ENCODE measurements at places on chromosomes 5 and 9.

- no peak for DNase-seq
Measured at GRCh38 chr9:123616707-123617106, 260.7 kb downstream of the CRB2 start.

DNA sequence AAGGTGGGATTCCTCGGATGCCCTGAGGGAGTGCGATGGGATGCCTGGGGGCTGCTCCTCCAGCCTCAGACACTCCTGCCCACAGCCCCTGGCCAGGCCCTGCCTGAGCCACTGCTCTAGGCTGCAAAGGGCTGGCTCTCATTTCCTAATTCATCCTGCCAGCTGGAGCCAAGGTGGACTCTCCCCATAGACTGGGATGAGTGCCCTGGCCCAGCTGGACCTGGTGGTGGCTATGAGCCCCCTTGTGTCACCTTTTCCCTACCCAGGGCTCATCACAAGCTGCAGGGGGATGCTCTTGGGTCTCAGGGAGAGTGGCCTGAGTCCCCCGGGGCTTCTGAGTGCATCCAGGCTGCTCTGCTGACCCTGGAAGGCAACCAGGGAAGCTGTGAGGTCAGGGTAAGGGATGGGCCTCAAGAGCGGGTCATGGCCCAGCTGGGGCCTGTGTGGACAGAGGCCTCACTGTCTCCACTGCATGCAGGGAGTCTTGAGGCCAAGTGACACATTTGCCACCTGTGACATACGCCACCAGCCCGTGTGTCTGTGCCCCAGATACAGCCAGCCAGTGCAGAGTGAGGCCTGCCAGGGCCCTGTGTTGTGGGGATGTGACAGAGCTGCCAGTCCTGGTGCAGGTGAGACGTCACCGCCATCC, 102.7 kb upstream of the IER5L start:
- no peak for DNase-seq

DNA sequence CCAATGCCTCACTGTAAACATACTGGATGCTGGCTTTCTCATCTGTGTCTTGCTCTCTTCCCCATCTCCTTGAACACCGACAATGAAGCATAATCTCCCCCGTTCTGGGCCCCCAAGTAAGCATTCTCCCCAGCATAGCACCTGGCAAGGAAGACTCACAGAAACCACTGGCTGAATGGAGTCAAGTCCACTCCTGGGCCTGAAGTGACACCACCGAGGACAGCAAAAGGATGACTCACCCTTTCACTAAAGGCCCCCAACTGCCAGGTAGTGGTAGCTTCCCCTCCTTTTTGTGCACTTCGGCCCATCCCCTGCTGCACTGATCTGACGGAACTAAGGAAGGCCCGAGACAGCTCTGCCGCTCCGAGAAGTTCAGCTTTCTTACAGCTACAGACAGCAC, 9.4 kb downstream of the VDAC1 start:
- no peak for DNase-seq

DNA sequence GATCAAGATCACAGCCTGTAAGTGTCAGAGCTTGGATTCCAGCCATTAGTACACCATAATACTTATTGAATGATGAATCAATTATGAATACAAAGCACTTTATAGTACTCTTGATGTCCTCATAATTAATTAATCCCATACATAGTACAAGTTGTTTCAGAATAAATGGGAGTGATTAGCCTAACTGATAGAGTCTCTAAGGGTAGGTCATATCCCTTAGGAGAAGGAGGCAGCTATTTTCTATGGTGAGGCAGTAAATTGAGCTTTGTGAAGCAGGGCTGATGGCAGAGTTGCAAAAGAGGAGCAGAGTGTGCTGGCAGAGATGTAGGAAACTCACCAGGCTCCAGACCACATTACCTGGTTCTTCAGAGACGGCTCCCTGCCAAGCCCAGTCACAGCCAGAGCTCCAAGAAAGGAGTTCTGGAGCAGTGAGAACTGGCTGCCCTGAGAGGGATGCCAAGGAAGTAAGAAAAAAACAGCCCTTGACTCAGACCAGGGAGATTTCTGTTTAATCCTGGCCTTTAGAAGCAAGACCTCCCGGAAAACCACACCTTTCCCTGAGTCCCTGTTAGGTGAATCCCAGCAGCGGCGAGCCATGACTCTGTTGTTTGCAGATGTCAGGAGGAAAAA, 112.9 kb downstream of the SH3TC2 start:
- DNase-seq: no peak

GRCh38 chr5:493119-493701, 31.0 kb downstream of the SLC9A3 start:
- DNase-seq: no peak

- no peak for DNase-seq
Measured at GRCh38 chr9:32468740-32469139, 57.3 kb downstream of the RIGI start.

DNA sequence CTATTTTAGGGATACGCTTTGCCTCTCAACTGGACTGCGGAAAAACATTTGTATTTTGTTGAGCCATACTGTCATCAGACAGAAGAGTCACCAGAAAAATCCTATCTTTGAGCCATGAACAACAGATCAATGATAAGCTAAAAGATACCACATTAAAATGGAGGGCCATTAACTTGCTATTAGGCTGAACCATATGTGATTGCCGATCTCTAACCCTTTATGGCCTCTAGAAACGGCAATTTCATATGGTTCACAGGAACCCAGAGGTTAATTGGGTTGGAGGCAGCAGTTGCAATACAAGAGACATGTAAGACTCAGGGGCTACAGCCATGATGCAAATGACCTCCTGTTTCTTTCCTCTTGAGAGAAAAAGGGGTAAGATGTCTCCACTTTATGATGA, 69.8 kb downstream of the MYO10 start:
- no peak for DNase-seq

DNA sequence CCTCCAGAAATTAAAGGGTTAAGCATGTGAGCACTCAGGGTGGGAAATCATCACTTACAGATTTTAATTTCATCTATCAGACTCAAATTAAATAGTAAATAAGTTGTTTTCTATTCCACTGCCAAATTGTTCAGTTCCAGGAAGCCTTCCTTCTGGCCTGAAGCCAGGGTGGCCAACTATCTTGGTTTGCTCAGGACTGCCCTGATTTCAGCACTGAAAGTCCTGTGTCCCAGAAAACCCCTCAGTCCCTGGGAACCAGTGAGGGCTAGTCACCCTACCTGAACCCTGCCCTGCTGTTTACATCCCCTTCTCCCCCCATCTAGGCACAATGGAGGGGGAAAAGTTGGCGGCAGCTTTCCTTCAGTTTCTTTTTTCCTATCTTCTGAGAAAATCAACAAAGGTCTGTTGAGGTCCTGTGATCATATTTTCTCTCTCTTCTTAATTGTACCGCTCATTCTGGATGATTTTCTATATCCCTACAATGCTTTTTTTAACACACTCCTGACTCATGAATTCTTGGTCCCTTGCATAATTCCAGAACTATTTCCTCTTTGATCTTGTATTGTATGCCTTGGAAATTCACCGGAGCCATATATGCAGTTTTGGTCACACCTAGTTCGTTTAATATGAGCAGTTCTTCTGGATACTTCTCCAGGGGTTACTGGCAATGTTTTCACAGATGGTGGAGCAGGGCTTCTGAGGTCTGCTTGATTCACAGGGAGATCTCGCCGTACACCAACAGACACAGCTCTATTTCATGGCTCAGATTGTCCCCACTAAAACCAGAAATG, 103.8 kb downstream of the MAP1B start:
- peak; percentile 76 for DNase-seq

DNA sequence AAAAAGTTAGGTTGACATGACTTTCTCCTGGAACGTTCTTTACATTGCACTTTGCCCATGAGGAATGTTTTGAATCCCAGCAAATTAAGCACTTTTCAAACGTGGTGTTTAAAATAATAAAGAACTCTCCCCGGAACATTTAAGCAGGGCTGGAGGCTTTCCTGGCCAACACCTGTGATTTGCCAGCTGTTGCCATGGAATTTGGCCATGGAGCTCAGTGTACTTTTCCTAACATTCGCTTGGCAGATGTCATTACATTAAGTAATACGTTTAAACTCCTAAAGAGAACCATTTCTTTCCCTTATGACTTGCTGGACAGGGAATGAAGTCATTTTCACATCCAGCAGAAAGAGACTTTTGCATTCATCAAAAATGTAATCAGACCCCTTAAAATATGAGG, 146.1 kb downstream of the GAS1 start:
- DNase-seq: peak; percentile 20

DNA sequence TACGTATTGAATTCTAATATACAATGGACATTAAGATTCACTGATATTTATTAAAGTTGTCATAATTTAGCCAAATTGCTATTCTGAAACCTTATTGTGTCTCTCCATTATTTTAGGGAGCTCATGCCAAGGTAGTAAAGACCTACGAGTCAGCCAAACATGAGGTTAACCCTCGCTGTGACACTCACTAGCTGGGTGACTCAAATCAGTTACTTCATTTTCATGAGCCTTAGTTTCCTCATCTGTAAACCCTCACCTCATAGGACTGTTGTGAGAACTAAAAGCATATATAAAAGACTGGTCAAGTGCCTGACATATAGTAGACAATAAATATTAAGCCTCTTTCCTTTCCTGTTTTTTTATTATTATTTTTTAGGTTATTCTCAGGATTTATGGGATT, 44.0 kb upstream of the PCA3 start:
- DNase-seq: no peak

GRCh38 chr9:75168270-75169178, 80.2 kb downstream of the OSTF1 start:
- no peak for DNase-seq

DNA sequence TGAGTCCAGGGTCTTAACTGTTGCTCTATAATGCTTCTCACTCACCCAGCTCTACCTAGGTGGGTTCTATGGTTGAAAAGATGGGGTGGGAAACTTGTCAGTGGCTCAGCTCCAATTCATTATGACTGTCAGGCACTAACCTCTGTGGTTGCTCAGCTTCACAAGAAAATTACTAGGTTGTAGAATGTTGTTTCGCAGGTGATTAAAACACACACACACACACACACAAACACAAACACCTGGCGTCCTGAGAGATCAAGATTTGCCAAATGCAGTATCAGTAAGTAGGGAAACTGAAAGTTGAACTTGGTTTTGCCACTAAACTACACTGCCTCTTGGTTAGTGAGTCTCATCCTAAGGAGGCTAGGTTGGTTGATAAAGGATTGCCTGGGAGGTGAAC, 2.8 kb downstream of the MCCC2 start:
- no peak for DNase-seq

All from fibroblast of skin of left quadriceps (primary cell).